ENCODE measurements at places on chromosomes 2 and 18. TPM values are rescaled to one million over a fixed set of nuclear protein-coding genes. Genes with fewer than 3 reads are reported as not detected.

GRCh38 chr2:108641756-108642155, 77.5 kb upstream of the RANBP2 start:
- no peak for DNase-seq

DNA sequence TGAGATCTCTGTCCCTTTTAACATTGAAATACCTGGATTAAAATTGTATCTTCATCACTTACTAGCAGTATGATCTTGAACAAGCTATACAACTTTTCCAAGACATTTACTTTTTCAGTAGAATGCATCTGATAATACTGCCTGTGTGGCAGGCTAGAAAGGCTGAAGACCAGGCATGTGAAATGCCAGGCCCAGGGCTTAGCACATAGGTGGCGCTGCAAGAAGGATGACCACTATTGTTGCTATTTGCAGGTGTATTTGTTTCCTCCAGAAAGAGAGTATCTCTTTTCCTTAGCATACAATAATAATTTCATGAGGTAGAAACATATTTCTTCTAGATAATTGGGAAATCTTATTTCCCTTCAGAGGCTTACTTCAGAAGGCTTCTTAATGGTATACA, 331.3 kb downstream of the THSD7B start:
- DNase-seq: no peak

DNA sequence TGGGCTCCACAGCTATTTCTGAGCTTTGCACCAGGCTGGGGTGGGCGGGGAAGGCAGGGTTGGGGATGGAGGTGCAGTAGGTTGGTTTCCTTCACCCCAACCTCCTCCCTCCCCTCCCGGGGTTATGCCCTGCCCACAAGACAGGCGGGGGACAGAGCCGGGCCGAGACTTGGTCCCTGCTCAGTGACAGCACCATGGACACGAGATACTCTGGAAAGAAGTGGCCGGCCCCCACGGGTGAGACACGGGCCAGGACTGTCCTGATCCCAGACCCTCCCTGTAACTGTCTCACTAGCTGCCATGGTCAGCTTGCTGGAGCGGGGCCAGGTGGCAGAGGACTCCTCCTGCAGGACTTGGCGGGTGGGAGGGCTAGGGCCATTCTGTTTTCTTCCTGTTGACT, 59.7 kb downstream of the DYSF start:
- DNase-seq: no peak

- peak; percentile 67 for DNase-seq
These were observed 26.9 kb upstream of the DTNB start for GRCh38 chr2:25700221-25700660.

GAREM1 gene
- total RNA-seq: 32.9 TPM

PARD6G gene
- 15.9 TPM for total RNA-seq

- DNase-seq: no peak
These were observed 22.4 kb upstream of the CD28 start for GRCh38 chr2:203683932-203684556.

GRCh38 chr18:9563331-9563730, 51.0 kb downstream of the PPP4R1 start:
- no peak for DNase-seq

TPO gene
- total RNA-seq: 7.0 TPM

FAM124B gene
- total RNA-seq: 6.4 TPM
